ENCODE measurements at places on chromosomes 11 and 22. TPM values are rescaled to one million over a fixed set of nuclear protein-coding genes. Genes with fewer than 3 reads are reported as not detected.

OR51Q1 gene
- total RNA-seq = not detected

TSPAN18 gene
- total RNA-seq = 1.1 TPM

MS4A4E gene
- total RNA-seq = not detected

NOX4 gene
- not detected for total RNA-seq

ANKK1 gene
- not detected for total RNA-seq

DNA sequence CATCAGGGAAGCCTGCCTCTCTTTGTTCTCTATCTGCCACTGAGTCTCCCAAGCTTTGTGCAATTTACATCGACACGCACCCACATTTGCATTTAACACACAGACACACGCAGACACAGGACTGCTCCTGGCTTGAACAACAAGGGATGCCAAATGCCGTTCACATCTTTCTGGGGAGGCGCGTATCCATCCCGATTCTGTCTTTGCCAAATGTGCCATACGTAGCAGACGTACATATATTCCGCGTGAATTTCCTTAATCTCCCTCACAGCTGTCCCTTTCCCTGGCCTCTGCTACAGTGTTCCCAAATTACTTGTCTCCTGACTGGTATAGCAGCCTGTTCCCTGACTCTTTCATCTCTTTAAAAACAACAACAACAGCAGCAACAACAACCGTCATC lies 409.5 kb downstream of the MIAT start:
- DNase-seq = no peak

GRCh38 chr11:3913921-3914320 lies 58.5 kb downstream of the STIM1 start:
- no peak for DNase-seq

- DNase-seq = no peak
These were observed 451.2 kb downstream of the MN1 start for GRCh38 chr22:27350306-27350705.

- no peak for DNase-seq
These were observed 18.3 kb upstream of the TTLL12 start for GRCh38 chr22:43205261-43205691.

- no peak for DNase-seq
These were observed 447.4 kb downstream of the BRD1 start for GRCh38 chr22:49380095-49380827.

GRCh38 chr11:130653838-130654636 lies 205.6 kb downstream of the ADAMTS15 start:
- DNase-seq = peak; percentile 49

DNA sequence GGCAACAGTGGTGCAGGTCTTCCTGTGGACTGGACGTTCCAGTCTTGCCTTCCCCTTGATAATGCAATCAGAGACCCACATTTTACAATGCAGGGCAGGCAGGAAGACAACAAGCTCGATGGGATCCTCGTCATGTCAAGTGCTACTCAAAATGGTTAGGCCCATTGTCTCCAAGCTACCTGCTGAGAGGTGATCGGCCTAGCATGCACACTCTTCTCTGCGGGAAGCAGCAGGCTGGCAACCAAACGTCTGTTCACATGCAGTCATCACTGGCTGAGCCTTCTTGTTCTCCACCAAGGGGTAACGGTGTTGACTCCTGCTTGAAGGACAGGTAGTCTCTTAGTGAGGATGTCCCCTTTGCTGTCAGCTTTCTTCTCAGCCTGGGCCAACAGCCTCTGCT lies 25.5 kb upstream of the CD82 start:
- DNase-seq = no peak

- no peak for DNase-seq
These were observed 4.2 kb downstream of the APOBEC3H start for GRCh38 chr22:39101226-39101625.

GRCh38 chr22:48893288-48894063 lies 934.2 kb downstream of the BRD1 start:
- no peak for DNase-seq

- no peak for DNase-seq
These were observed 8.1 kb upstream of the NEU3 start for GRCh38 chr11:74980634-74981033.

- DNase-seq = peak; percentile 4
These were observed 710 bp downstream of the MTCH2 start for GRCh38 chr11:47641600-47642098.

DNA sequence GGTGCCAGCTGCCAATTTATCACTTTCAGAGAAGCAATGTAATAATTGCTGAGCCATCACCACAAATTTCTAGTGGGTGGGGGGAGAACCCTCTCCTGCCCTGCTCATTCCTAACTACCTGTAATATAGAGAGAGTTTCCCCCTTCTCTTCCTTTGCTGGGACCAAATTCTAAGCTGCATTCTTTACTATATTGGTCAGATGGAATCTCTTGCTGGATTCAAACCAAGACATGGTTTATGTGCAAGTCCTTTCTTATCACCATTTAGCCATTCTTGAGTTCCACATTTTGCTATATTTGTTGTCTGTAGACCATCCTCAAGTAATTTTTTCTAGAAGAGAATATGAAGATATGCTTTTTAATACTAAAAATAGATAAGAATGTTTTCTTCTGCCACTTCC lies 452.1 kb downstream of the MN1 start:
- DNase-seq = peak; percentile 48
